Stimulated activated CD4-positive, alpha-beta T cell treated with anti-CD3 and anti-CD28 coated beads, Interleukin-2, amount 100 ng/mL, for 48 hours (primary cell): ENCODE measurements at places on chromosomes 5 and 9.

- DNase-seq: no peak
These were observed 12.7 kb downstream of the DUSP1 start for GRCh38 chr5:172758077-172758833.

GRCh38 chr5:73395256-73395655, 53.3 kb downstream of the FOXD1 start:
- no peak for DNase-seq

GRCh38 chr9:36835271-36835996, 198.6 kb downstream of the PAX5 start:
- DNase-seq: no peak

DNA sequence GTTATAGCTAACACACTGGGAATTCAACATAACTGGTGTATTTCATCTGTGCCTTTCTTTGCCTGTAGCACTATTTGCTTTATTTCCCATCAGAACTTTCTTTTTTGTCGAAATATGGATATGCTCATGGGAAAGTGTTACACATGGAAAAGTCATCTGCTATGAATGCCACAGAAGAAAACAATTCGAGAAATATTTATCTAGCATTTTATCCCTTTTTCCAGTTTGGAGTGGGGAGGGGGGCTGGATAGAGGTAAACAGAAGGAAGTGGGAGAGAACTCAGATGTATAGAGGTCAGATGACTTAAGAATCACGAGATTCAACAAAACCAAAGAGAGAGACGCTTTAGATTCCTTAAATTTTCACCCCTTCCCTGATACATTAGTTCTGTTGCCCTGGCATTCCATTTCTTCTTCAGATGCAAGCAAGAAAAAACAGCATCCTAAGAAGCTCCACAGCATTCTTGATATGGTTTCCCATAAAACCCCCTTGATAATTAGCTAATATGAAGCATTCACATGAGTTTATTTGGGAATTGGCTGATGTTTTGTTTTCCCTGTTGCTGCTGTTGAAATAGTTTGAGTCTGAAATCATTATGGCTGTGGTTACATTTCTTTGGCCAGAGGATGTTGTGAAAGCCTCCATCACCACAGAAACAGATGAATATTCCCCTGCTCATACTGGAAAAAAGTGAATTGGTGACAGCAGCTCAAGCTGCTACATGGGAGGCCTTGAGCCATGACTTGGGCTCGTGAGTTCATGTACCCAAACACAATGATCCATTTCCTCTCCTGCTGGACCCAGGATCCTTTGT, 335.8 kb upstream of the DAB2 start:
- no peak for DNase-seq

- no peak for DNase-seq
These were observed 321.4 kb upstream of the ACTBL2 start for GRCh38 chr5:57804007-57804444.

DNA sequence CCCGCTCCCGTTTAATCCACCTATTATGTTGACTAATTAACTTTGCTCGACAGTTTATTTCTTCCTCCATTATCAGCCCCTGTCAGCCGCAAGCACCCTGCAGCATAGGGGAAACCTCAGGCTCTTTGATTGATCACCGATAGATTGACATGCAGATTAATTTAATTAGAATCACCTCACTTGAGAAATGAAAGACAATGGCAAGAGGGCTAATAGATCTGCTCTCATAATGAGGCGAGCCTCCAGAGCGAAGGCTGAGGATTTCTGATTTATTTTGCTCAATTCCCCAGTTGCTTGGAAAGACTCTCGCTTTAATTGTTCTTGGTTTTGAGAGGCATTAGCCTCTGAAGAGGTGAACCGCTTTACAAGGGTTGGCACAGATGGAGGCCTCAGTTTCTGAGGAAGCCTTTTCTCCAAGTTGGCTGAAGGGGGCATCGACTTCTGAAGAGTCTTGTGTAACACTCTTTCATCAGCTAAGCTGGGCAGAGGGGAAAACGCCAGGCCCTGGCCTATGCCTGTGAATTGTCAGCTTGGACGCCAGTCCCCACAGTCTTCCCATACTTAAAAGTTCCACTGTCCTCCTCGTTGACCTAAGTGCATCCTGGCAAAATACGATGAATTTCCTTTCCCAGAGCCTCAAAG, 275.4 kb downstream of the EBF1 start:
- DNase-seq: no peak

DNA sequence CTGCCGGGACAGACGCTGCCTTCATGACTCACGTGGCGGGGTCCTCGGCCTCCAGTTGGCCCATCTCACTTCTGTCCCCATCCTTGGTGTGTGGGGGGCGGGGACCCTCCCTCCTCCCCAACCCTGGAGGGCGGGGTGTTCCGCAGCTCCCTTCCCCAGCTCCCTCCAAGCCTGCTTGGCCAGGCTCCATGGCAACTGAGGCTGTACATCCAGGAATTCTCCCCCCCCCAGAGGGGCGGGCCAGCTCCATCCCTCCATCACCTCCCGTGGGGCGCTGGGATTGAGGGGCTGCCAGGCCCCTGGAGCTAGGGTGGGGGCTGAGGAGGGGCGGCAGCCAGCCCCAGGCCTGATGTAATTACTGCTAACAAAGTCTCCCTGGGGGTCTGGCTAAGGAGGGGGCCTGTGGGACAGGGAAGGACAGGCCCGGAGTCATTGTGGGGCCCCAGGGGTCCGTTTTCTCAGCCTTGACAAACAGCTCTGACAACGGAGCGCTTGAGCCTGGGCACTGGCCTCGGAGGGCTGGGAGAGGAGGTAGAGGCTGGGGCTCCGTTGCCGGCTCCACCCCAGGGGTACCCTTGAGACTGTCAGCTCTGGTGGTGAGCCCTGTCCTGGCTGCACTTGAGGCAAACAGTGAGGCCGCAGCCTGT, 8.0 kb downstream of the DIPK1B start:
- DNase-seq: no peak
